NCI-H1436 (cell line): ENCODE measurements at places on chromosomes 16 and 17.

GRCh38 chr17:3697103-3697476 lies 1.1 kb upstream of the P2RX5 start:
- DNase-seq = no peak

DNA sequence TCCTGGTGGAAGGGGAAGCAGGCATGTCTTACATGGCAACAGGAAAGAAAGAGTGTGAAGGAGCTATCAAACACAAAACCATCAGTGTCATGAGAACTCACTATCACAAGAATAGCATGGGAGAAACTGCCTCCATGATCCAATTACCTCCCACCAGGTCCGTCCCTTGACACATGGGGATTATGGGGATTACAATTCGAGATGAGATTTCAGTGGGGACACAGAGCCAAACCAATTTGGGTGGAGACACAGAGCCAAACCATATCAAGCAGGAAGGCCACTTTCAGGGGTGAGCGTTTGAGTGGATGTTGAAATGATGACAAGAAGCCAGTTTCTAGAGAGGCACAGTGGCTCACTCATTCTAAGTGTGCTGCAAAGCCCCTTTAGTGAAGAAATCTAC lies 143.8 kb downstream of the CPPED1 start:
- no peak for DNase-seq

DNA sequence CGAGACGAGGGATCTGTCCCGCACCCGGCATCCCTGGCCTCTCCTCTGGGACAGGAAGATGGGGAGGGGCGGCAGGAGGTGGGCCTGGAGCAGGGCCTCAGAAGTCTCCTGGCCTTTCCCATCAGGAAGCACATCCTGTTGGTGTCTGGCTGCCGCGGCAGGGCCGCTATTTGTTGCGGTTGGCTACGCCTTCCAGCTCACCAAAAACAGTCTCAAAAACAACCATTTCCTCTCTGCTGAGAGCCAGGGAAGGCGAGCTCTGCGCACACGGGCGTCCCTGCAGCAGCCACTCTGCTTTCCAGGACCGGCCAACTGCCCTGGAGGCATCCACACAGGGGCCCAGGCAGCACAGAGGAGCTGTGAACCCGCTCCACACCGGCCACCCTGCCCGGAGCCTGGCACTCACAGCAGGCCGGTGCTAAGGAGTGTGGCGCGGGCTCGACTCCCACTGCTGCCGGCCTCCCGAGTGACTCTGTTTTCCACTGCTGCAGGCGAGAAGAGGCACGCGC lies at the start of gene TMEM204:
Gene TMEM204, plus strand, starts transcription at position 224 of the 509 bp plus-strand sequence. CDS start 610 bp downstream, outside the sequence.
- no peak for DNase-seq

DNA sequence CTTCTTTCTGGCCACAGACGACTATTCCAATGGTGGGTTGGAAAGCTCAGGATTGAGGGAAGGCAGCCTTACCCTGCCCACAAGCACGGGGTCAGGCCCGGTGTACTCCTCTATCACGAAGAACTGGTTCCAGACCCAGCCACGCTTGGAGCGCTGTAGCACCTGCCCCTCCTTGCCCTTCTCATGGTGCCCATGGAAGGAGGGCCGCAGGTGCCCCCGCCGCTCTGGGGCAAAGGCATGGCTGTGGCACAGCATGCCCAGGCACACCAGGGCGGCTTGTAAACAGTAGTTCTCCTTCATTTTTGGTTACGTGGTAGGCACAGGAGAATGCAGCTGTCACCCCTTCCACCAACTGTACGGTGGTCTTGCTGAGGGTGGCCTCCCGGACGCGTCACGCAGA lies 117.3 kb downstream of the CDH11 start:
- no peak for DNase-seq

DNA sequence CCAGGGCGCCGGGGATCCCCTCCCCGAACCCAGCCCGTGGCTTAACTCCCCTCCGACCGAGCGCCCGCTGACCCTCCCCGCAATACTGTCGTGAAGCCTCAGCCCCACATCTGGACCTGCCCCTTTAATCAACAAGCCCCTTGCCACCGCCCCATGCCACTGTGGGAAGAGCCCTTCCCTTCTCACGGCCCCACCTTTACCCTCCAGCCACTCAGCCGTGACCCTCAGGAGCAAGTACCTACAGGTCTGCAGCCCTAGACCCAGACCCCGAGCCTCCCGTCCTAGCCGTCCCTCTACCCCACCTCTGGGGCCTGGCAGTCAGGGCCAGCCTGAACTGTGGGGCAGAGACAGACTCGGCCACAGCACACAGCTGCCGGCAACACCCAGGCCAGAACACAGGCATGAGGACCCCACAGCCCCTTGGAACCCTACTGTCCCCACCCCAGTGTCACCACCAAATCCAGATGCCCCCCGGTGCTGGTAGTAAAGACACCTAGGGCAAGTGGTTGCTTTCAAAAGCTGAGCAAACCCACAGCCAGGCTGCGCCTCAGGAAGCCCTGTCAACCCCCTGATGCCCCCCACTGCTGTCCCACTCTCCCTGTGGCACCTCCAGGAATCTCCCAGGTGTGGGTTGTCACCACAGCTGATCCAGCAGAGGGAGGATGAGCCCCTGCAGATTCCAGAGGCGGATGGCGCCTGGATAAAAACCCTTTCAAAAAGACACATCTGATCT lies 1.4 kb downstream of the NXPH3 start:
- DNase-seq = no peak

GRCh38 chr17:2176499-2177169 lies 121.7 kb downstream of the HIC1 start:
- DNase-seq = no peak

DNA sequence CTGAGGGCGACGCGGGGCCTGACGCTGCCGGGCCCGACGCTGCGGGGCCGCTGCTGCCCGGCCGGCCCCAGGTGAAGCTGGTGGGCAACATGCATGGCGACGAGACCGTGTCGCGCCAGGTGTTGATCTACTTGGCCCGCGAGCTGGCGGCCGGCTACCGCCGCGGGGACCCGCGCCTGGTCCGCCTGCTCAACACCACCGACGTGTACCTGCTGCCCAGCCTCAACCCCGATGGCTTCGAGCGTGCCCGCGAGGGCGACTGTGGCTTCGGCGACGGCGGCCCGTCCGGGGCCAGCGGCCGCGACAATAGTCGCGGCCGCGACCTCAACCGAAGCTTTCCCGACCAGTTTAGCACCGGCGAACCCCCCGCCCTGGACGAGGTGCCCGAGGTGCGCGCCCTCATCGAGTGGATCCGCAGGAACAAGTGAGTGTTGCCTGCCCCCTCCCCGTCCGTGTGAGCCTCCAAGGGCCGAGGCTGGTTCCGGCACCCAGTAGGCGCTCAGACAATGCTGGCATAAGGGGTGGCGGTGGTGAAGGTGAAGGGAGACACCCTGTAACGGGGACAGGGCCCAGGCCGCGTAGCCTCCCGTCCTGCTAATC lies 676 bp downstream of the CPD start:
- DNase-seq = no peak

DNA sequence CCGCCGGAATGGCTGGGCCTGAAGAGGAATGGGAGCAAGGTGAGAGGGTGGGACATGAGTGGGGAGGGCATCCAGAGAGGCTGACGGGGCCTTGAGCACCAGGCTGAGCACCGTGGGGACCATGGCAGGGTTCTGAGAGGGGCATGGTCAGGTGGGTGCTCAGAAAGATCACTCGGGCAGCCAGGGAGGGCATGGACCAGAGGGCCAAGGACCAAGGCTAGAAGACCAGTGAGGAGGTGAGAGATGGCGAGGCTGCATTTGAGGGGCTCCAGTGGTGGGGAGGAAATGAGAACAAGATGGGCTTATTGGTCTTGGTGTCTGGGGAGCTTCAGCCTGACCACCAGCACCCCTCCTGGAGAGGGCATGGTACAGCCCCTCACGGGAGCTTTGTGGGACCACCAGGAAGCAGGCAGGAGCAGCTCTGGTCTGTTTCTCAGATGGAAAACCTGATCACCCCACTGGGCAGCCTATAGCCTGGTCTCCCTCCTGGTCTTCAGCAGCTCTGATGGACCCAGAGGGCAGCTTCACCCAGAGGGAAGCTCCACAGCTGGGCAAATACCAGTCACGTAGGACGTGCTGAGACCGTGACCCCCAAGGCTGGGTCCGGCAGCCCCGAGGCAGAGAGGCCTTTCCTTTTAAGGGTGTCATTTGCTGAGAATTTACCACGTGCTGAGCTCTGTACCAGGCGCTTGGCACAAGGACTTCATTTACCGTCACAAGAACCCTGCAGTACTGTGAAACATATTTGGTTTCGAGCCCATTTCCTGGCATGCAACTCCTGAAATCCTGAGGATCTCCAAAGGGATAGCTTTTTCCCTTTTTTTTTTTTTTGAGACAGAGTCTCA lies 11.4 kb upstream of the NCBP3 start:
- no peak for DNase-seq

- DNase-seq = no peak
These were observed 33.8 kb downstream of the FA2H start for GRCh38 chr16:74740795-74741304.

GRCh38 chr16:1182316-1182671 lies 29.4 kb downstream of the CACNA1H start:
- DNase-seq = no peak

- no peak for DNase-seq
These were observed 22.9 kb upstream of the C1QL1 start for GRCh38 chr17:44990994-44991393.

- DNase-seq = no peak
These were observed 53.1 kb upstream of the TANGO6 start for GRCh38 chr16:68790130-68790761.

DNA sequence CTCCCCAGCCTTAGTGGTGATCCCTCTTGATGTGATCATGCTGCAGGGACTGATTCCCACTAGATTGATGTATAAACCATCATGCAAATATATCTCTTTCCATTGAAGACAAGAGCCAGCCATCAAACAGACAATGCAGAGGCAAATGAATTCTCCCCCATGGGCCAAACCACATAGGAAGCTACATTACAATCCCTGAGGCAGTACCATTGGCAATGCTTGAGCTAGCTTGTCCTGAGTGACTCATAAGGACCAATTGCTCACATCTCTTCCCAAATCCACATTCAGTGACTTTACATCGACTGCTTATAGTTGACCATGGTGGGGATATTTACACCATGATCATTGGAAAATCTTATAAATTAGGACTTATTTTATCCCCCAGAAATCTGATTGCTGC lies 242.2 kb downstream of the SHISA9 start:
- no peak for DNase-seq

DNA sequence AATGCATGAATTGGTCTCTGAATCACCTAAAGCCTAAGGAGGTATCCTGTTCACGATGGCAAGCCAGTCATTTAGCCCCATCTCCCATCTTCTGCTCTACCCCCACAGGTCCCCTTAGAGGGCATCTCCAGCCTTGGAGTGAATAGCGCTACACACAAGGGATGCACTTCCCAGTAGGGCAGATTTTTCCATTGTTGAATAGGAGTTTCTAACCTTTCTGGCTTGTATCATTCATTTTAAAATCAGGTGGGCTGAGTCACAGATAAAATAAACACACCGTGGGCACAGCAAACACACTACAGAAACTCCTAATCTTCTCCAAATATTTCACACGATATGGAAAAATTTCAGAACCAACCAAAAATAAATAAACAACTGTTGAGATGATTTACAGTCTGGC lies 201.2 kb upstream of the NOG start:
- no peak for DNase-seq

DNA sequence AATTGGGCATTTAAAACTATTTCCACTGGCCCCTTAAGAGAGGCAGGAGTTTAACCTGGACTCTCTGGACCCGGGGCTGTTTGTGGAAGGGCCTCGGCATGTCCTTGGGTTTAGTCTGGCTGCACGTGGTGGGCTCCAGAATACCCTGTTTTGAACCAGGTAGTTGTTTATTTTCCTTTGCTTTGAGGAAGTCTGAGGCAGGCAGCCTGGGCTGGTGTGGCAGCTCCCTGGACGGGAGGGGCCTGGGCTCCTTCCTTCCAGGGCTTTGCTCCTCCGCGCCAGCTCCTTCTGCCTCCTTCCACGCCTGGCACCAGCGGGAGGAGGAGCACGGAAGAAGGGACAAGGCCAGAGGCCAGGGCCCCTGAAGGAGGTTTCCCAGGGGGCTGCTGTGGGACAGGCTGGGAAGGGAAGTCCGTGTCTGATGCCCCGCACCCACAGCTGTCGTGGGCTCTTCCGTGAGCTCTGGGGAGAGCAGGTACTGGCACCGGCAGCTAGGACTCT lies 15.5 kb downstream of the BANP start:
- DNase-seq = no peak

DNA sequence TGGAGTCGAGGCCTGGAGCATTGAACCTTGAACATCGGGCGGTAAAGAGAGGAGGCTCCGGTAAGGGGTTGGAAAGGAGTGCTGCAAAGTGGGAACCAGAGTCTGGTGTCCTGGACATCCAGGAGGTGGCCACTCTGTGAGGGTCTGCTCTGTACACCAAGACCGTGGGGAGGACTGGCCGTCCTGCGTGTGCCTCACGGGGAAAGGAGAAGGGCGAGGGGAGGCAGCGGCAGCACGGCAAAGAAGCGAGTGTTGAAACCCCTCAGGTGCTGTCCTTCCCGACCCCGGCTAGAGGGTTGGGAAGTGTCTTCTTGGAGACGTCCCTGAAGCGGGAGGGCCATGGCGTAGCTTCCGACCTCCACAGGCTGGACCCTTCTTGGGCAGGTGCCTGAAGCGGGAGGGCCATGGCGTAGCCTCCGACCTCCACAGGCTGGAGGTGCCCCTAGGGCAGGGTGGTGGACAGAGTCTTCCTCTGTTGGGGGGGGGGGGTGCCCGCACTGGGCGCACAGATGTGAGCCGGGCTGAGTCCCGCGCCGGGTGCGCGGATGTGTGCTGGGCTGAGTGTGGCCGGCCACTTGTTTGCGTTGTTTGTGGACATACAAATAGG lies 42.0 kb downstream of the FOXK2 start:
- DNase-seq = no peak

- no peak for DNase-seq
These were observed 727 bp downstream of the RPL26 start for GRCh38 chr17:8382052-8382879.

GRCh38 chr16:79770244-79771064 lies 169.9 kb upstream of the MAF start:
- DNase-seq = peak; percentile 86

- no peak for DNase-seq
These were observed 216.7 kb upstream of the MPHOSPH6 start for GRCh38 chr16:82386761-82387160.

GRCh38 chr17:28900986-28901726 lies 1.7 kb downstream of the DHRS13 start:
- no peak for DNase-seq

- DNase-seq = no peak
These were observed 635 bp upstream of the FA2H start for GRCh38 chr16:74775255-74775654.

GRCh38 chr16:30949650-30950515 lies 1.0 kb downstream of the ORAI3 start:
- no peak for DNase-seq

DNA sequence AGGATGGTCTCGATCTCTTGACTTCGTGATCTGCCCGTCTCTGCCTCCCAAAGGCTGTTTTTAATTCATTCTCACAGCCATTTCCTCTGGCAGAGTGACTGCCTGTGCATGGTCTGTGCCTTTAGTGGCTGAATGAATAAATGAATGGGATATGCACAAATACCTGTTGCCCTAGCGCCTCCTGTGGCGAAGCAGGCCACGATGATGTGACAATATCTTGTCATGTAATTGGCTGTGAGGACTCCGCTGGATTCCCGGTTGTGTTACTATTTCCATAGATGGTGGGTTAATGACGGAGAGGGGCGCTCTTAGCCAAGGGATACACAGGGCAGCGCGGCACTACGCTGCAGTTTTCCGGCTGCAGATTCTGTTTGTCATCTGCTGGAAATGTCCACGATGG lies 26.8 kb upstream of the ENDOV start:
- no peak for DNase-seq

- DNase-seq = no peak
These were observed 21.9 kb upstream of the NXPH3 start for GRCh38 chr17:49553676-49554335.
